ENCODE measurements at places on chromosomes 1 and 21. TPM values are rescaled to one million over a fixed set of nuclear protein-coding genes. Genes with fewer than 3 reads are reported as not detected.

GRCh38 chr21:26064506-26064905, 106.1 kb downstream of the APP start:
- H3K27ac ChIP-seq = no peak overlapping the region
- no peaks in the 10 kb centered on the region for H3K36me3 ChIP-seq
- H3K27me3 ChIP-seq = no peaks in the 10 kb centered on the region
- no peak for DNase-seq

VSIG8 gene
- total RNA-seq = not detected

SRGAP2C gene
- total RNA-seq = 13.2 TPM

GRCh38 chr1:4298361-4299083, 355.9 kb upstream of the AJAP1 start:
- DNase-seq = no peak
- H3K27me3 ChIP-seq = no peaks in the 10 kb centered on the region
- H3K27ac ChIP-seq = no peak overlapping the region
- no peaks in the 10 kb centered on the region for H3K4me1 ChIP-seq
- H3K36me3 ChIP-seq = no peaks in the 10 kb centered on the region
- no peak overlapping the region for H3K4me3 ChIP-seq

S100A14 gene
- 0.18 TPM for total RNA-seq

Measured in muscle of leg (tissue), 16 donors.